Brain (organoid and tissue), 16 donors: ENCODE measurements at places on chromosomes 2 and 18. TPM values are rescaled to one million over a fixed set of nuclear protein-coding genes. Genes with fewer than 3 reads are reported as not detected.

The LRRTM1 gene
- 2.6 TPM for polyA plus RNA-seq

The LYPD6 gene
- 2.7 TPM for polyA plus RNA-seq

- DNase-seq = no peak
Measured at GRCh38 chr2:8548065-8548618, 133.7 kb upstream of the ID2 start.

GRCh38 chr2:32671885-32672533, 44.2 kb downstream of the TTC27 start:
- DNase-seq = no peak

DNA sequence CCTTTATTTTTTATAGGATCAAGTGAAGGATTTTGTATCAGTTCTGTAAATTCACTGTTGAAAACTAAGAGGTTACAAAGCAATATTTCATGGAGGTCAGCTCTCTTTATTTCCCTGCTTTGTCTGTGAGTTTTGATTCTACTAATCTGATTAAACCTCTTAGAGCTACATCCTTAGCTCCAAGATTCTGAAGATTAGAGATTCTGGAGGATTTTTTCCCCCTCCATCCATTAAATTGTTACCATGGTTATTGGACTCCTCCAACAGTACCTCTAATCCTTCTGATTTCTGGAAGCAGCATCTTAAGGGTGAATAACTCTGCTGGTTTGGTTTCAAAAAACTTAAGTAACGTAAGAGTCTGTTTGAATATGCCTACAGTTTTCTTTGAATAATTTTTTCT, 110.0 kb downstream of the TANC1 start:
- DNase-seq = no peak
